ENCODE measurements at places on chromosomes 6 and 20.

- DNase-seq: no peak
These were observed 855 bp downstream of the BYSL start for GRCh38 chr6:41922154-41922553.

DNA sequence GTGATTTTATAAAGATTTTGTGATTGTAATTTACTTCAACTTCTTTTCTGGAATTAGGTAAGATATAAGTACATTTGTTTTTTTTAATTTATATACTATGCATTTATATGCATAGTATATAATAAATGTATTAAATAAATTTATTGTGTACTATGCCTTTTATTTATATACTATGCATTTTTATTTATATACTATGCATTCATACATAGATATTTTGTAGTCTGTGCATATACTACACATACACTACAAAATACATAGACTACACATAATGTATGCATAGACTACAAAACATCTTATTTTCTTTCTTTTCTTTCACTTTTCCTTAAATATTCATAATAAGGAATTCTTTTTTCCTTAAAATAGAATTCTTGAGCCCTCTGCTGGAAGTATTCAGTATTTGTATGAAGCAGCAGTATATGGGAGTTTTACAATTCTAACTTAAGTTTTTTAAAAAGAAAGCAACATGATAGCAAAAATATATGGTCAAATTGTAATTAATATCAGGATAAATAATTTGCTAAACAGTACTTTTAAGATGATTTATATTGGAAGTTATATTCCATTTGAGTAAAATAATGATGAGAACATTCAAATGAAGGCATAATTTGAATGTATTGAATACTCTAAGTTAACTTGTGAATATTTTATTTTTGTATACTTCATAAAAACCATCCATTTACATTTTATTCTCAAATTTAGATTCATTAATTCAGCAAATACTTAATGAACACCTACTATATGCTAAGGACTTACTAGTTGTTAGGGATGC, 129.3 kb downstream of the KLHL32 start:
- no peak for DNase-seq

GRCh38 chr20:11905460-11906179, 12.1 kb upstream of the BTBD3 start:
- no peak for DNase-seq

GRCh38 chr20:64077876-64078551, 1.3 kb downstream of the RGS19 start:
- peak; percentile 70 for DNase-seq

- DNase-seq: no peak
These were observed 159.2 kb downstream of the CD109 start for GRCh38 chr6:73854998-73855718.

DNA sequence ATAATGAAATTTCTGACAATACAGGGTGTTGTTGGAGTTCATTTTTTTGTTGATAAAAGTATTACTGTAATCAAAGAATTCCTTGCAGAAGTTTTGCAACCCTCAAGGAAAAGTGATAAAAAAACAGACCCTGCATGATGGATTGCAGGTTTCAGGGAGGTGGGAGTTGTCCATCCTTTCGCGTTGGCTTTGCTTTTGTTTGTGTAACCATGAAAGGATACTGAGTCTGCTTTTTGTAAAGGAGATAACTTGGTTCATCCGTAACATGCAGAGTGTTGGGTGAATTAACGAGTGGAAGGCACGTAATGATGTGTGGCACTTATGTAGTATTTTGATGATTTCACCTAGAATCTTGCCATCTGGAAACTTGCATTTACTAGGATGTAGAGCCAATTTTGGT, 23.6 kb downstream of the FOXO3 start:
- DNase-seq: no peak

GRCh38 chr6:36676141-36677058, 2.1 kb upstream of the CDKN1A start:
- no peak for DNase-seq

DNA sequence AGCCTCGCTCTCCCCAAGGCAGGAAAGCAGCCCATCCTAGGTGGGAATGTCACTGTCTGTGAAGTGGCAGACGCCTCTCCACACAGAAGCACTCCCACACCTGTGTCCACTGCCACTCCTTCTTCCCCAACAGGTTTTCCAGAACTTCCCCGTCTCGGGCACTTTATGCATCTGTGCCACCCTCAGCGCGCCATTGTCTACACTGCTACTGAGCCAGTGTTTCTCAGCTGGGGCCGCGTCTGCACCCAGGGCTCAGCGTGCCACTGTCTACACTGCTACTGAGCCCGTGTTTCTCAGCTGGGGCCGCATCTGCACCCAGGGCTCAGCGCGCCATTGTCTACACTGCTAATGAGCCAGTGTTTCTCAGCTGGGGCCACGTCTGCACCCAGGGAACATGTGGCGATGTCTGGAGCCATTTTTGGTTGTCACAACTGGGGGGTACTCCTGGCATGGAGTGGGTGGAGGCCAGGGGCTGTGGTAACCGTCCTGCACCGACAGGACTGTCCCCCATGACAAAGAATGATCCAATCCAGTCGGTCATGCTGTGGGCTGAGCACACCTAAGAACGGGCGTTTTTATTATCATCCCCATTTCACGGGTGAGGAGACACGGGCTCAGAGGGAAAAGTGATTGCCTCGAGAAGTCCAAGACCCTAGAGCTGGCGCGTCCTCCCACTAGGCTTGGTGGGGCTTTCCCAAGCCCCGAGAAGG, 41.7 kb upstream of the ZBP1 start:
- DNase-seq: no peak

DNA sequence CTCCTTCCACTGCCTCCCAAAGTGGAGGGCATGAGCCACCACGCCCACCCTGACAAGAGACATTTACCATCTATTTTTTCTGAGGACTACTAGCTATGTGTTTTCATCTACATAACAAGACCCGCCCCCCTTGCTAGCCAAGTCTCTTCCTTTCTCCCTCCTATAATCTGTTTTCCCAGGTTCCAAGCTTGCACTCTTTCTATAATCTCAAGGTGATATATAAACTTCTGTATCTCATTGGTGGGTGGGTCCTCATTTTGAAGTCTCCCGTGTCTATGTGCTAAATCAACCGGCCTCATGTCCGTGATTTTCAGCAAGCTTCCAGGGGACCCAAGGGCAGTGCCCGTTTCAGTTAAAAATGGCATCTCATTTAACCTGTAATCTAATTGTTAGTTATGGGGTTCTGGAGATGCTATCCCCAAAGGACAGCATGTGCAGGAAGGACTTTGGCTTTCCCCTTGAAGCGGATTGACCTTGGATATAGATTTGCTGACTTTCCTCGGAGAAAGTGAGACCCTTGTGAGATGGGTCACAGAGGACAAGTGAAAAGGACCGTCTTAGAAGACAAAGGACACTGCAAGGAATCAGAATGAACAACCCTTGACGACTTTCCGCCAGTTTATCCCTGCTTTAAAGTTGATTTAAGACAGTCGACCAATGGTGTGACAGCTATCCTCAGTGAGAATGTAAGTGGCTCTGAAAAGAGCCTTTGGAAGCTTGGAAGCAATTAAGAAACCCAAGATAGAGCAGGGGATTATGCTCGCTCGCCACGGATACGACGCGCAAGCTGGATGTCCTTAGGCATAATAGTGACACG, 22.4 kb downstream of the OR2B2 start:
- DNase-seq: no peak

DNA sequence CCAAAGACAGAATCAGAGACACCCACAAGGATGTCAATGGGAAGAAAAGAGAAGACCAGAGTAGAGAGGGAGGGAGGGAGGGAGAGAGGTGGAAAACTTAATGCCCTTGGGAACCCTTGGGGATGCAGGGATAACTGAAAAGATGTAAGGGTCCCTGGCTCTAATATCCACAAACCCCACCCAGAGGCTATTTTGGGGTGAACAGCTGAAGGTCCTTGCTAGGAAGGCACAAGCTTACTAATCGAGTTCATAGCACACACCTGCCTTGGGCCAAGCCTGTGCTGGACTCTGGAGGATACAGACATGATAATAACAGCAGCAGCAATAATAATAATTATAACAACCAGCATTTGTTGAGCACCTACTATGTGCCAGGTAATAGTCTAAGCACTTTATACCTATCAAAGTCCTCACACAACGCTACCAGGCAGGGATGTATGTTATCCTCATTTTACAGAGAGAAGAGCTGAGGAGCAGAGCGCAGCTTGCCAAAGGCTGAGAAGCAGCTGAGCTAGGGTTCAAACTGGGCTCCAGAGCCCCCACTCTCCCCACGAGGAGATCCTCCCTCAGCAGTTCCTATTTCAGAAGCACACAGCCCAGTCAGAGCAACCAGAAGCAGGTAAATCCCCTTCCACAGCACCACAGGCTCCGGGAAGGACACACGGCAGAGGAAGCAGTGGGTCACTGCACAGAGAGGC, 174.2 kb downstream of the ANKRD60 start:
- no peak for DNase-seq

GRCh38 chr20:32581839-32582658, 3.1 kb downstream of the NOL4L start:
- DNase-seq: no peak

All from T-cell (primary cell).